Coronary artery (tissue), 2 donors: ENCODE measurements at places on chromosomes 11 and 22.

- no peak for DNase-seq
Observed at GRCh38 chr11:126319374-126319740, 15.5 kb downstream of the DCPS start.

- no peak for DNase-seq
Observed at GRCh38 chr22:33564683-33565082, 355.6 kb downstream of the LARGE1 start.

- DNase-seq: no peak
Observed at GRCh38 chr11:6526411-6527135, 29.5 kb downstream of the DNHD1 start.

- DNase-seq: no peak
Observed at GRCh38 chr22:29956680-29957079, 73.7 kb downstream of the MTMR3 start.

GRCh38 chr22:45240810-45241631 lies at the start of gene KIAA0930:
Gene KIAA0930, minus strand, starts transcription at chr22:45240894. Its CDS starts 191 bp downstream, at chr22:45240703.
- peak; percentile 90 for DNase-seq

DNA sequence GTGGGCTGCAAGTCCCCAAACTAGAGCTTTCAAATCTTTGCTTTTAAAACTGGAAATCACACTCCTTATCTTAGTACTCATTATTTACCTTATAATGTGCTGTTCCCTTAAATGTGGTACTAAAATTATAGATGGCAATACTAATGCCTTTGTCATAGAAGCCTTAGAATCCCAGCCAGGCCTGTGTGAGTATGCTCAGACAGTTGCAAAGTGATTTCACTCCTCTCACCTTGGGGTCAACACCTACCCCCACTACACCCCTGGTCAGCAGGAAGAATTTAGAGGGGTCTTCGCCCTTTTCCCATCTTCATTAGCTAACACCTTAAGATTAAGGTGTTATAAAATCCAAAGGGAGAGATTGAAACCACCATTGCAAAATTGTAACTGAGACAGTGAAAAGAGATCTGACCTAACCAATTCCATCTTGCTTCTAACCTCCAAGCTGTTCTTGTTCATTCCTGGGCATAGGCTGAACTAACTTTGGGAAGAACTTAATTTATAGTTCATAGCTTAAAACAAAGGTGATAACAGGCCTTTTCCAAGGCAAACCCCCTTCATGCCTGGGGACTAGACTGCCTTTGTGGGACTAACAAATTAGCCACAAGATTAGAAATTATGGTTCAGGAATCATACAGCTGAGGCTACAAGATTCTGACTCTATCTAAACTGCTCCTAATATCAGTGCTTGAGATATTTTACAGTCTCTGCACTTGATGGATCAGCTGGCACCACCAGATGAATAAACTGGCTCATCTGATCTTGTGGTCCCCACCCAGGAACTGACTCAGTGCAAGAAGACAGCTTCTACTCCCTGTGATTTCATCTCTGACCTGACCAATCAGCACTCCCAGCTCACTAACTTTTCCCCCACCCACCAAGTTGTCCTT lies 10.4 kb upstream of the MRPL17 start:
- no peak for DNase-seq

- DNase-seq: no peak
Observed at GRCh38 chr11:11844272-11844671, 2.5 kb downstream of the USP47 start.

DNA sequence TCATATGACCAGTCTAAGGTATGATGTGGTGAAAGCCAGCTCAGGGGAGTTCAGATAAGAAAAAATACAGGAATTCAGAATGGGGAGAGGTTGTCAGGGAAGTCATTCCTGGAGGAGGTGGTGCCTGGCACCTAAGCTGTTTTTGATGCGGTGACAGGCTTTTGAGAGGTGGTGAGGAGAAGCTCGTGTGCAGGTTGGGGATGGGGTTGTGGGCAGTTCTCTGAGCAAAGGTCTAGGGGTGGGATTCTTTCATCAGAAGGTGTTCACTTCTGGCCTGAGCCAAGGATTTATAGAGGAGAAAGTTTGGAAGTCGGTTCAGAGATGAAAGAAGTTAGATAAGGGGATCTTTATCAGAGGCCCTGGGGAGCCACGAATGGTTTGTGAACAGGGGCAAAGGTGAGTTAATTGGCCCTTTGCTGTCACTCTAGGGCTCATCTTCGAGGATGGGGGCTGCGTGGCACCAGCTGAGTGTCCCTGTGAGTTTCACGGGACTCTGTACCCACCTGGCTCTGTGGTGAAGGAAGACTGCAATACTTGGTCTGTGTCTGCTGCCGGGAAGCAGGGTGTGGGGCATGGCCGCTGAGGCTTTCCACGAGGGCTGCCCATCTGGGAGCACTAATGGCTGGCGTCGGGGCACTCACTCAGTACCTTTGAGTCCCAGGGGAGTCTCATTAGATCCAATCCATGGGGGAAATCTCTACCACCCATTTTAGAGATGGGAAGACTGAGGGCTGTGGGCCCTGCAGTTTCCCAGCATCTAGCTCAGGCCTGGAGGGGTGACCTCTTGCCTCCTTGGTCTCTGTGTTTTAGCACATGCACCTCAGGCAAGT lies 13.4 kb downstream of the OTOG start:
- peak; percentile 56 for DNase-seq

DNA sequence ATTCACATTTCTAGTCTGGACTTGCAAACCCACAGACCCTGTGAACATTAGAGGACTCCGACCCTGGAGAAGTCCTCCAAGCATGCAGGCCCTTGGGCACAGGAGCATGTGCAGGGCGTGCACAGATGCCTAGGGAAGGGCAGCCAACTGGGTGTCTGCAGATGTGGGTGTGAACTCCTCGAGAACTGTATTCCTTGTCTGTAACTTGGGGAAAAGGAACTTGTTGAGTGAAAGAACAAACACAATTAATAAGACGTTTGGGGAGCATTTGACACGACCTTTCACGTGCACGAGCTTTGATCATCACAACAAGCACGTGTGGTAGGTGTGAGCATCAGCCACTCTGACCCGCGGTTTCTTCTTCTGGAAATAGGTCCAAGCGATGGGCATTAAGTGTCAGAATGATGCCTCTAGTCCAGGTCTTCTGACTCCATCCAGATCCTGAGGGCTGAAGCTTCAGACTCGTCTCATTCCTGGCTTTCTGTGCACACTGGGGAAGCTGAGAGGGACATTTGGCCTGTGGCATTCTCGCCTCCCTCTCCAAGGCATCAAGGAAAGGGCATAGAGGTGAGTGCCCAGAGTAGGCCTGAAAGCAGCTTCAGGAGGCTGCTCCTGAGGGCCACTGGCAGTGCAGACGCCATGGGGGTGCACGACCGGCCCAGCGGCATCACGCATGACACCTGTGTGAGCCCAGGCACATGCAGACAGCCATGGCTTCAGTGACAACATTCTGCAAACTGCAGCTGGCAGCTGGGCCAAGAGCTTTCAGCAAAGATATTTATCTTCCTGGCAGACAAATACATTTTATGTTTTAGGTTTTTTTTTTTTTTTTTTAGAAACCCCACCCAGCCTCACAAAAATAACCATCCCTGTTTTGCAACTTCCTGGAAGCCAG lies 32.5 kb downstream of the ALX4 start:
- no peak for DNase-seq

DNA sequence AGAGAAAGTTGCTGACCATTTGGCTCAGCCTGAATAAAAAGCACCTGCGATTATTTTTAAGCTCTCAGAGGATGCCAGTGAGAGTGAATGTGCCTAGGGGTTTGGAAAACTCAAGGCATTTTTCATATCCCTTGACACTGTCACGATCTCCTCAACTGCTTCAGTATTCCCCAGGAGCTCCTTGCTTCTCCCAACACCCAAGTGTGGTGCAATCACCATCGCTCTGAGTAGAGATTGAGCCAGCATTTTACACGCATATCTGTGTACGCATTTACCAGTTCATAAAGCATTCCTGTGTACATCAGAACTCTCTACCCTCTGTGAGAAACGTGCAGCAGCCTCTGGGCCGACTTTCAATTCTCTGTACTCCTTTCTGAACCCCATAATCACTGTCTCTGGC lies 1.3 kb downstream of the SRRD start:
- DNase-seq: no peak

- DNase-seq: no peak
Observed at GRCh38 chr11:99489581-99489980, 468.8 kb downstream of the CNTN5 start.

DNA sequence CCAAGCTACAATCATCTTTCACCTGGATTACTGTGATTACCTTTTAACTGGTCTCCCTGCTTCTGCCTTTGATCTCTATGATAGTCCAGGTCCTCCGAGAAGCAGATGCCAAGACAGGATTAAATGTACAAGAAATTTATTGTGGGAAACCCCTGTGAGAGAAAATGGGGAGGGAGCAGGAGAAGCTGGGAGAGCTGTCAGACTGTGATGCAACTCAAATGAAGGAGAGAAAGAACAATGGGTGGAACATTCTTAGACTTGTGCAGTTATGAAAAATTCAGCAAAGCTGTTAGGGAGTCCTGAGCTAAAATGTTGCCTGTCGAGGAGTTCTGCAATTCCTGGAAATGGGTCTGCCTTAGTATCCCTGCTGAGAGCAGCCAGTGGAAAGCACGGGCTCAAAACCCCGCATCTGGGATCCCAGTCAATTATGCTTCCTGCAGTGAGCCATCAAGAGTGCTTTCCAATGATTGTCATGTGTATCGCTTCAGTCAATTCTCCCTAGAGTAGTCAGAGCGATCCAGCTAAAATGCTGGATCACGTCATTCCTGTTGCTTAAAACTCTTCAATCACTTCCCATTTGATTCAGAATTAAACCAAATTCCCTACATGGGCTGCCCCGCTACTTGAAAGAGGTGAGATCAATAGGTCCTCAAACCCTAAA lies 16.5 kb upstream of the CSTF3 start:
- no peak for DNase-seq

GRCh38 chr11:63783925-63784592 lies 15.5 kb upstream of the ZFTA start:
- no peak for DNase-seq

DNA sequence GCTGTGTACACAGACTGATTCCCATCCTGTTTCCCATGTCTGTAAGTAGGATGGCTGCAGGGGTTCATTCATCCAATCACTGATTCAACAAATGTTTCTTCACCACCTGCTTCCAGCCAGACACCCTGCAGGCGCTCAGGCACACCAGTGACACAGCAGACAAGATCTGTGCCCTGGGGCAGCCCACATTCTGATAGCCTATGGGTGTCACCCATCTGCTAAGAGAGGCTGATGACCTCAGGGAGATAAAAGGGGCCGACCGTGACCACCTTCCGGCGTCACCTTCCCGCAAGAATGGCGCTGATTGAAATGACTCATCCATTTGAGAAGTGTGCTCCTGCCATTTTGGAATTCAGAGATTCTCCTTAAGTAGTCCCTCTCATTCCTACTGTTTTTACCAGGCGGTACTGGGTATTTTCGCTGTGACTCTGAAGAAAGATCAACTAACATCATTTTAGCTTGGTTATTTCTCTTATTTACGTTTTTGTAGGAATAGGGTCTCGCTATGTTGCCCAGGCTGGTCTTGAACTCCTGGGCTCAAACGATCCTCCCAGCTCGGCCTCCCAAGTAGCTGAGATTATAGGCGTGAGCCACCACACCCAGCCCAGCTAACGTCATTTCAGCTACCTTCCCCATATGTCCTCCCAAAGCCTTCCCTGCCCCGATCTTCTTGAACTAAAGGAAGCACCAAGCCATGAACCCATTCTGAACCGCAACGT lies 73.2 kb upstream of the BID start:
- DNase-seq: no peak

DNA sequence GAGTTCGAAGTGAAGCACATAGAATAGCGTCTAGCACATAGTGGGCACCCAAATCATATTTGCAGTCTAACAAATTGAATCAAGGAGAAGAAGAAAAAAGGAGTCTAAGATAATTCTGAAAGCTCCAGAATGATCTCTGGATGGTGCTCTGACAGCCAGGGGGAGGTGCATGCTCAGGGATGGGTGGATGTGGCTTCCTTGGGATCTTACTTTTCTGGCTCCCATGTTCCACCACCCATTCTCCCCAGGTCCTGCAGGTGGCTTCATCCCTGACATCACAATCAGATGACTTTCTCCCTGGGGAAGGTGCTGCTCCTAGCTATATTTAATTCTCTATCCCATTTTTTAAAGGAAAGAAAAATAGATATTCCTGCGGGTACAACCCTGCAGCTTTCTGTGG lies 381.9 kb downstream of the CADM1 start:
- DNase-seq: no peak

GRCh38 chr22:46193898-46194310 lies 43.6 kb downstream of the PPARA start:
- no peak for DNase-seq

DNA sequence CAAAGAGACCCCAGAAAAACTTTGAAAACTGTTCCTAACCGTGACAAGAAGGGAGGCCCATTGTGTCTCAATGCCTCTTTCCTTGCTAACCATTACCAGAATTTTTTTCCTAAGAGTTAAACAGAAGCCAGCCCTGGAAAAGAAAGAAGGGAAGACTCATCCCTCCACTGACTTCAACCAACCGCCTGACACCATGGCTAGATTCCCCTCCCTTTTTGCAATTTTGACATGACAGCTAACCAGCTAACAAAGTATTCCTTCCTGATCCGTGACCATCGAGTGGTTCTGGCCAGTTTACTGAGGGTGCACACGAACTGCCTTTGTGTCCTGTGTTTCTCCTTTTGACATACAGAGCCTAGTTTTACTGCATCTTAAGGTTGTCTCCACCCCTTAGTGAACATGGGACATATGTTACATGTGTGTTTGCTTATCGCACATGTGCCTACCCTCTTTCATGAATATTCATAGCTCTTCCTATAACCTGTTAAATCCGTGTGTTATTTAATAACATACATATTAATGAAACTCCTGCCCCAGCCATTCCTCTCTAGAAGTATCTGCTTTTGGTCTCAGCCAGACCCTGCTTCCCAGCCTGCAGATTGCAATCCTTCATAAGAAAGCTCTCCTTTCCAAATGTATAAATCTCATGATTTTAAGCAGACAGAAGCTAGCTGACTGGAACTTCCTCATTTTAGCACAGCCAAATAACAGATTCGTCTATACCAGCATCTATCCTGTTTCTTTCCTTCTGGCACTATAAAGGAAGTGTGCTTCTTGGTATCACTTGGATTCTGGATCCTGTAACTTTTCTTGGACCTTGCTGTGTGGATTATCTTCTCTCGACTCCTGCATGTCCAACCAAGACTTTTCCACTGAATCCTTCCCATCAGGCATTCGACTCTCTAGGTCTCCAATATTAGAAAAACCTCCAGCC lies 37.8 kb downstream of the RASSF10 start:
- DNase-seq: no peak

- no peak for DNase-seq
Observed at GRCh38 chr11:61713906-61714305, 33.7 kb downstream of the DAGLA start.
